ENCODE measurements at places on chromosomes 13 and 19. TPM values are rescaled to one million over a fixed set of nuclear protein-coding genes. Genes with fewer than 3 reads are reported as not detected.
A peak's percentile ranks its signal among the peaks of the same experiment; 100 is the strongest.

INAFM1 gene
- total RNA-seq = 14.3 TPM

CCL25 gene
- total RNA-seq = 2.3 TPM

DNA sequence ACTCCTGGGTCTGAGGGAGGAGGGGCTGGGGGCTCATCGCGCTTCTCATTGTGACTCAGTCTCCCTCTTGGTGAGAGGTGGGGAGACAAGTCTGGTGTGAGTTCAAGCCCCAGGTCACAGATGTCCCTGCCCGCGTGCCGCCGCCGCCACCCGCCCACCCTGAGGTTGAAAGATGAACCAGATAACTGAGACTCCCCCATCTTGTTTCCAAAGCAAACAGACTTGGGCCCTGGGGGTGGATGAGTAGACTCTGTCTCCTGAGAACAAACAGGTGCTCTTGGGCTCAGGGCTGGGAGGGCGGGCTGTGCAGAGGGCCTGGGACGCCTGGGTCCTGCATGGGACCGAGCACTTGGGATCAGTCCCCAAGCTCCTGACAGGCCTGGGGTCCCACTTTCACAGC, 567 bp downstream of the SBK2 start:
- no peaks in the 10 kb centered on the region for H3K4me1 ChIP-seq
- no peak for DNase-seq
- H3K27ac ChIP-seq = no peak overlapping the region
- H3K27me3 ChIP-seq = no peaks in the 10 kb centered on the region
- H3K4me3 ChIP-seq = no peak overlapping the region

DNA sequence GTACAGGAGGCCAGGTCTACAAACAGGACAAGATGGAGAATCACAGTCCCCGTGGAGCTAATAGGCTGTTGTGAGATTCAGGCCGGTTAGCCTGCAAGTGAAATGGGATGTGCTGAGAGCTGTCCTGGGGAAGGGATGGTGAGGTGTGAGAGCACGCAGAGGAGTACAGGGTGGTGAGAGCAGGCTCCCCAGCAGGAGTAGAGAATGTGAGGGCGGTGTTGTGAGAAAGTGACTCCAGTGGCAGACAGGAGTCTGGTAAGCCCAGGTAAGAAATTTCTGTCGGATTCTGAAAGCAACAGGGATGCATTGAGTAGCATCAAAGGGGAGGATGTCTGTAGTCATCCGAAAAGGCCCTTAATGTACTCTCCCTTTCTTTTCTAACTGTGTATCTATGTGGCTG, 50.7 kb upstream of the GPR183 start:
- no peaks in the 10 kb centered on the region for H3K36me3 ChIP-seq
- no peaks in the 10 kb centered on the region for H3K27me3 ChIP-seq
- peak overlapping the region; percentile 95 for H3K27ac ChIP-seq

- H3K4me3 ChIP-seq = peak overlapping the region; percentile 89
- H3K27ac ChIP-seq = peak overlapping the region; percentile 92
- no peaks in the 10 kb centered on the region for H3K27me3 ChIP-seq
Observed at GRCh38 chr19:7628589-7629311, 595 bp downstream of the XAB2 start.

All from naive thymus-derived CD4-positive, alpha-beta T cell (primary cell).